ENCODE measurements at places on chromosomes 2 and 18.
A peak's percentile ranks its signal among the peaks of the same experiment; 100 is the strongest.

DNA sequence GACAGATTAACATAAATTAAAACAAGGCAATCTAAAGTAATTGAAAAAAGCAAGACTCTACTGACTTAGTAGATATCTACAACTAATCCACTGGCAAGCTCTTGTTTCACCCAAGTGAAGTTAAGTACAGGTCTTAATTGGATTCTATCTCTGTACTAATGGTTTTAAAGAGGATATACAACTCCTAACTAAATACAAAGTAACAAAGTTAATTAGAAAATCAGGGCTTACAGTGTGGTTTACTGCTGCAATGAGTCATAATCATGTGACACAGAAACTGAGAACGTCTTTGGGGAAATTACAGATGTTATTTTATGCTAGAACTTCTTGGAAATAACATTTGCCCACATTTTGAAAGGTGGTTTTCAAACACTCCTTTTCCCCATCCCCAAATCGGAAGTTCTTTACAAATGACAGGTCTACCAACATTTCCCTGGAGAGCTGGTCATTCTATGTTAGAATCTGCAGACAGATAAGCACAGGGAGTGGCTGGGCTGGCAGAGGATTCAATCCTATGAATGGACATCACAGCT, 245.3 kb downstream of the STK39 start:
- DNase-seq, result no peak

DNA sequence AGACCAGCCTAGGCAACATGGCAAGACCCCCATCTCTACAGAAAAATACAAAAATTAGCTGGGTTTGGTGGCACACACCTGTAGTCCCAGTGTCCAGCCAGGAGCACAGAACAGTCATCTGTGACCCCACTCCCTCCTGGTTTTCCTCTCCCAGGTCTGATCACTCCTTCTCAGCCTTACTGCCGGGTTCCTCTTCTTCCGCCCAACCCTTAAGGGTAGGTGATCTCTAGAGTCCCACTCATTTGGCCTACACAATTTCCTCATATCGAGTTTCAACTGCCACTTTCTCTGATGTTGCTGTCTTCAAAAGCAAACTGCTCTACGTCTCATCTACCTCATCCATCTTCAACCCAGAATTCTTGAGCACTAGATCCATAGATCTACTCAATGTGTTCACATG, 13.4 kb upstream of the MAT2A start:
- no peak for DNase-seq

DNA sequence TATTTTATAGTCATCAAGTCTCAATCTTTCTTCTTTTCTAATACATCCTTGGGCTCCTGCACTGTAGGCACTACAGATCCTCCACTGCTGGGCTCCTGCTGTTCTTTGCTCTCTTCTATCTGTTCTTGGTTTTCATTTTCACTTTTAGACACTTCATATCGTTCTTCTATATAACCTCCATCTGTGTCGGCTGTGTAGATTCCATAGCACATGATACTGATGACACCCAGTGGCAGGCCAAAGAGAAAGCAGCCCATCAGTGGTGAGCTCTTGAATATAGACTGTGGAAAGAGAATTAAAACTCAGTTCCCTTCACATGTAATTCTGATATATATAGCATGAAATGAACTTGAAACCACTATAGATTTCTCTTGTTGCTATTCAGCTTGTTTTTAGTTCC, 38.0 kb downstream of the TMX3 start:
- no peak for DNase-seq

DNA sequence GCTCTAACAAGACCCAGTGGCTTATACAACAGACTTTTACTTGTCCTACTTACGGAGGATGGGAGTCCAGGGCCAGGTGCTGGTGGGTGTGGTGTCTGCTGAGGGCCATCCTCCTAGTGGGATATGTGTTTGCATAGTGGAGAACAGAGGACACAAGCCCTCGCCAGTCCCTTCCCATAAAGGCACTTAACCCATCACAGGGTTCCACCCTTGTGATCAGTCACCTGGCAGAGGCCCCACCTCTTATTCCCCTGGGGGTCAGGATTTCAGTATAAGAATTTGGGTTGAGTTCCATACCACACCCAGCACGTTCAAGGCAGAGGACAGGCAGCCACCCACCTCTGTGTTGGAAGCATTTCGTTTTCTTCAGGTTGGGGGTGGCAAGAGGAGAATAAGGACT, 259.0 kb downstream of the AGAP1 start:
- DNase-seq, result no peak

DNA sequence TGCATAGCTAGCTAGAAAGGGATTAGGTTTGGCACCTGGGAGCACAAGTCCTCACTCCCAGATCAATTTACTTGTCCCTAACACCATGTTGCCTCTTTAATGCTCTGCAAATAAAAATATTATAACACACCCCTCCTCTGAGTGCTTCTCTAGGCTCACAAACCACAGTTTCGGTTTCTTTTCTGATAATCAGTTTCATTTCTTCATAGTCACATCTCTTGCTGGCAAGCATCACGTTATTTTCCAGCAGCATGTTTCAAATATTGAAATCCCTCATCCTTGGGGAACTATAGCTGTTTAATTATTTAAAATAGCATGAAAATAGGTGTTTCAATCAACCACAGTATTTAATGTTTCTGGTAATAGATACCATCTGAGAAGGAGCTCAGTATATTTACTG, 13.9 kb upstream of the SMCHD1 start:
- no peak for DNase-seq

DNA sequence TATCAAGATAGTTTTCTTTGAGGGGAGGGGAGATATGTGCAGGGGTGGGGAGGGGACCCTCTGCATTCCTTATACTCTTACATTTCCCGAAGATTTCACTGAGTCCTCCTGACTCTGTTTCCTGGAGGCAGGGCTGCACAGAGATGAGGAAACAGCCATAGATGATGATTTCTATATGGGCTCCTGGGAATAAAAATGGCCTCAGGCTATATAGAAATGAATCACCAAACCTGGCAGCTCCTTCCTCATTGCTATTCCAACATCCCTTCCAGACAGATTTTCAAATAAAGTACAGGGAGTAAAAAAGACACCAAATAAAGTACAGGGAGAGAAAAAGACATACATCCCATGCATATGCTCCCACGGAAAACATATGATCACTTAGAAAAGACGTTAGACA, 474.8 kb upstream of the RAB6C start:
- no peak for DNase-seq

GRCh38 chr2:71060211-71060610, 8.2 kb upstream of the NAGK start:
- no peak for DNase-seq

DNA sequence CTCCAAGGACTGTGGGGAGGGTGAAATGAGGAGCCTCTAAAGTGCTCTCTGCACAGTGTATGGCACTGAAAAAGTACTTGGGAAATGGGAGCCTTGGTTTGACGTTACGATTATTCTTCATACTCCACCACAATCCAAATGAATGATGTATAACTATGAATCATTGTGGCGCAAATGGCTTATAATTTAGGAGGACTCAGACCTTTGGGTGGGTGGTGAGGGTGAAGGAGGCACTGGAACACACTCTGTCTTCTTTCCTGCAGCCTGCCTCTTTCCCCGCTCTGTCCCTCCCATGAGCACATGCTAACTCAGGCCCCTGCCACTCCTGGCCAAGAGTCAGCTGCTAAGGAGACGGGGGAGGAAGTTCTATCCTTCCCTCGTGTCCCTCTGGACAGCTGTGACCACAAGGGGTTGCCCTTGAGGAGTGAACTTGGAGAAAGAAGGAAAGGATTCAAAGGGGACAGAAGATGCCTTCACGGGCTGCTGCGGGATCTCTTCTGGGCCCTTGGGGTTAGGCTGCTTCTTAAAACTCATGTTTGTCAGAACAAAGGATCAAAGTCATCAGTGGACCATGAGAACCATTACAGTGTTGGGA, 36.5 kb downstream of the POLR1A start:
- DNase-seq, result no peak

DNA sequence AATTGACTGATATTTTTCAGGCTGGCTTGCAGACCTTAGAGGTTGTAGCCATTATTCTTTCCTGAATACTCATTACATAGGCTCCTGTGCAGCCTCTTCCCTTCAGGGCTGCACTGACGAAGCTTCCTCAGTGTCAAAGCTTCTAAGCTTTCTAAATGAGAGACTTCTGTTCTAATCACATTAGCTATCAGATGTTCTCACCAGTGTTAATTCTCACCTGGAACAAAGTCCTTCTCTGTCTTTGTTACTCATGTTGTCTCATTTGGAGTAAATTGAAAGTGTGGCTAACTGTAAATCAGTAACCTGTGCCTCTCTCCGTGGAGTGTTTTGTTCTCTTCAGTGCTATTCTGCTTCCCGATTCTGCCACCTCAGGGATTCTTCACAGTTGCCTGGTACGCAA, 76.9 kb downstream of the MC4R start:
- DNase-seq, result no peak

GRCh38 chr2:2662847-2663356, 331.8 kb upstream of the MYT1L start:
- DNase-seq, result no peak

- no peak for DNase-seq
Observed at GRCh38 chr2:3427272-3427671, 47.8 kb downstream of the TRAPPC12 start.

DNA sequence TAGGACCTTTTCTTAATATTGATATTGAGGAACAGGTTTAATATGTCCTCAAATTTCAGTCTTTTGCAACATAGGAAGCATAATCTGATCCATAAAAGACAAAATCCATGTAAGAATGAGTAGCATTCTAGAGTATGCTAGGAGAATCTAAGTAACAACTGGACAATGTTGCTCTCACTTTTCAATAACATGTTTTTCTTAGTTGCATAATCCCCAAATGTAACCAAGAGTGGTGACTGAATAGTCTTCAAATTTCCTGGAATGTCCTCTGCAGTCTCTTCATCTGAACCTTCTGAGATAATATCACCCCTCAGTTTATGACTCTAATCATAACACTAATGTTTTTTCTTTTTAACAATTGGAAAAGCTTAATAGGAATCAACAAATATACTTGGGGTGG, 110.0 kb upstream of the ZEB2 start:
- no peak for DNase-seq

DNA sequence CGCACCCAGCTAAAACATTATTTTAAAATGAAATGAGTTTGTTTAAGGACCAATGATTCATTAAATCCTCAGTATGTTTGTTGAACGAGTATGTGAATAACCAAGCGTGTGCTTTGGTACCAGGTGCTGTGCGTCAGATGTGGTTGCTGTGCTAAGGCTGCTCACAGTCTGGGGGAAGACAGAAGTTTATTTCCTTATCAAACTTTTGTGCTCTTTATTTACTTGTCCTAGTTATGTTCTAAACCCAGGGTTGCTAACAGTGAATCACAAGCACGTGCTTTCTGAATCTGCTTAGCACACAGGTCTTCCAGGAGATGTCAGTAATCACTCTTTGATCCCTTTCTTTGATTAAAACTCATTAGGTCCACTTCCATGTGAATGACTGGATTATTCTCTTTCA, 37.0 kb downstream of the RAPGEF4 start:
- DNase-seq, result no peak

DNA sequence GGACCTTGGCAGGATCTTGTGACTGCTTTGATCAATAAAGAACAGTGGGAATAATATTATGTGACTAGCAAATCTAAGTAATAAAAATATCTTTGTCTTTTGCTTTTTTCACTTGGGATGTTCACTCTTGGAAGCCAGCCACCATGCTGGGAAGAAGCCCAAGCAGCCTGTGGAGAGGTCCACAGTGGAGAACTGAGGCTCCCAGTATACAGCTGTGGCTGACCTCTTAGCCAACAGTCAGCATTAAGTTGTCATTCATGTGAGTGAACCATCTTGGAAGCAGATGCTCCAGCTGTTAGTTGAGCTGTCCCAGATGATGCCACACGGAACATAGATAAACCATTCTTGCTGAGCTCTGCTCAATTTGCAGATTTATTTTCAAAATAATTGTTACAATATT, 160.0 kb downstream of the OSR1 start:
- peak; percentile 7 for DNase-seq

GRCh38 chr2:15943378-15944280, 3.3 kb downstream of the MYCN start:
- DNase-seq, result peak; percentile 73

DNA sequence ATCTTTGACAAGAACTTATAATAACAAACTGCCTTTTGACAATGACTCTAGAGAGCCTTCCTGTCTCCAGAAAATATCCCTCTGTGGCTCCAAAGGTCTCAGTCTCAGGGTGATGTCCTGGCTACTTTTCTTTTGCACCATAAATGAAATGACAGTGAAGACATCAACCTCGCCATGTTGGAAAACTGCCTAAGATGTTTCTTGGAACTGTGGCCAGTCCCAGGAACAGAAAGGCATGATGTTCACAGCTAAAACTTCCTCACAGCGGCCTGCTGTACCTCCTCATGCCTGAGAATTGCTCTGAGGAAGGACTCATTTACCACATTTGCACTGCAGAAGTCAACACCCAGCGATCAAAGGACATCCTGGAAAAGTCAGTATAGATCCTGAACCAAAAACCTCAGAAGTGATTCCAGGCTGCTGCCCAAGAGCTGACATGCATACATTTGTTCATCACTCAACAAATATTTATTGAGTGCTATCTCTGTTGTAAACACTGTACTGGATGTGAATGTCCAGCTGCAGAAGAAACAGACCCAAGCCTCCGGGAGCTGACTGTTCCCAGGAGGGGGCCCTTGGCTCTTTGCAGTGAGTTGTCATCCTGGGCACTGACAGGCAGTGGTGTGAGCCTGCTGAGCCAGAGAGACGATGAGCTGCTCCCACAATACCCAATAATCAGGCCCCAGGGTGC, 64.3 kb upstream of the ACSL3 start:
- peak; percentile 22 for DNase-seq

DNA sequence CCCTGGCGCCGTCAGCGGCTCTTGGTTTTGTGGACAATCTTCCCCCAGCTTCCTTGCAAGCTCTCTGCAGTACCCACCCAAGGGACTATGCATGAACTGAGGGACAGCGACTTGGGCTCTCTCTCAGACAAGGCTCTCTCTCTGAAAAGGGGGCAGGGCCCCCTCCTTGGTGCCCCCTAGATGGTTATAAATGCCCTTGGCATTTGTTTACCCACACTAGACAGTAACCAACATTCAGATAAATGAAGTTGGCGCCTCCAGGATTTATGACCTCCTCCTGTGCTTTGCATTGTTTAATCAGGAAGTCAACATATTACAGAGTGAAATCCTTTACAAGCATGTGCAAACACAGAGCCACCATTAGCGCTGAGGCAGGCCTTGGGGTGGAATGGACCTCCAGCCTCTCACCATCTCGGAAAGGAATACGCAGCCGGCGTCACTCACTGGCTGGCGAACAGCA, 547.4 kb upstream of the ID2 start:
- DNase-seq, result no peak

DNA sequence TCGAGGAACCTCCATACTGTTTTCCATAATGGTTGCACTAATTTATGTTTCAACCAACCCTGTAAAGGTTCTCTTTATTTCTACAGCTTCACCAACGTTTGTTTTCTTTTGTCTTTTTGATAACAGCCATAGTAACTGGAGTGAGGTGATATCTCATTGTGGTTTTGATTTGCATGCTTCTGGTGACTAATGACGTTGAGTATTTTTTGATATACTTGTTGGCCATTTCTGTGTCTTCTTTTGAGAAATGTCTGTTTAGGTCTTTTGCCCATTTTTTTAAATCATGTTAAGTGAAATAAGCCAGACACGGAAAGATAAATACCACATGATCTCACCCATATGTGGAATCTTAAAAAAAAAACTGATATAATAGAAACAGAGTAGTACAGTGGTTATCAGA, 74.8 kb upstream of the SMIM21 start:
- no peak for DNase-seq

GRCh38 chr2:189248141-189248540, 68.6 kb upstream of the COL5A2 start:
- no peak for DNase-seq
